ENCODE measurements at places on chromosomes 4 and X.

GRCh38 chr4:3160438-3160837 lies 86.0 kb downstream of the HTT start:
- no peak for DNase-seq

DNA sequence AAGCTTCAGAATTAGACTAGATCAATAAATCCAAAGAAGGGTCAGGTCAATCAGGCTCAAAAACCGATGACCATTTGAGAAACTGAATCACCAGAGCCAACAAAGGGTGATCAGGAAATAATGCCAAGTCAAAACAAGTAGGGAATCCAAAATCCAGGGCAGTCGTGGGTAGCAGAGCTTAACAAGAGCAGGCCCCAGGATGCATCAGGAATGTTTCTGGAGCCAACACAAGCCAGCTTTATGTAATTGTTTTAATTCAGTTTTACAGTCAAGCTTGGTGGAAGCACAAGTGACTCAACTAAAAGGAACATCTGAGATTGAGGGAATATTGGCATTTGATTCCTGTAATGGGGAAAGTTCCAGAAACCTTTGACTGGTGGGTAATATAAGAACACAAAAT lies 237.9 kb upstream of the EDA2R start:
- no peak for DNase-seq

- DNase-seq = peak; percentile 93
Observed at GRCh38 chrX:2690856-2691542, at the start of gene CD99. Gene CD99, plus strand, starts transcription at chrX:2691295. Its CDS starts 66 bp downstream, at chrX:2691361.

DNA sequence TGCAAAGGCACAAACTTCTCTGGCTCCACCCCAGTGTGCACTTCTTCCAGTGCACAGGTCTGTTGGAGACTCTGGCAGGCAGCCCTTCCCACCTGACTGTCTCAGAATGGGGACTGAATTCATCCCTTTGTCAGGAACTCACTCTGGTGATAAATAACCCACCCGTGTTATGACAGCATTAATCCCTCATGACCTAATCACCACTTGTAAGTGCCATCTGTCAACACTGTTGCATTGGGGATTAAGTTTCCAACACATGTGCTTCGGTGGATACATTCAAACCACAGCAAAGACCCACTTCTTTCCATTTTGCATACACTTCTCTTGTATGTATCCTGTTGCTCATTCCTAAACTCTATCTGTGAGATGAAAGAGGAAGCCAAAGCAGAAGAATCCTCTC lies 1002.9 kb upstream of the IGFBP7 start:
- DNase-seq = no peak

GRCh38 chrX:130084631-130085237 lies 25.6 kb downstream of the ELF4 start:
- no peak for DNase-seq
